ENCODE measurements at places on chromosomes 11 and 22.

- DNase-seq: no peak
These were observed 720 bp downstream of the UFD1 start for GRCh38 chr22:19478045-19478900.

DNA sequence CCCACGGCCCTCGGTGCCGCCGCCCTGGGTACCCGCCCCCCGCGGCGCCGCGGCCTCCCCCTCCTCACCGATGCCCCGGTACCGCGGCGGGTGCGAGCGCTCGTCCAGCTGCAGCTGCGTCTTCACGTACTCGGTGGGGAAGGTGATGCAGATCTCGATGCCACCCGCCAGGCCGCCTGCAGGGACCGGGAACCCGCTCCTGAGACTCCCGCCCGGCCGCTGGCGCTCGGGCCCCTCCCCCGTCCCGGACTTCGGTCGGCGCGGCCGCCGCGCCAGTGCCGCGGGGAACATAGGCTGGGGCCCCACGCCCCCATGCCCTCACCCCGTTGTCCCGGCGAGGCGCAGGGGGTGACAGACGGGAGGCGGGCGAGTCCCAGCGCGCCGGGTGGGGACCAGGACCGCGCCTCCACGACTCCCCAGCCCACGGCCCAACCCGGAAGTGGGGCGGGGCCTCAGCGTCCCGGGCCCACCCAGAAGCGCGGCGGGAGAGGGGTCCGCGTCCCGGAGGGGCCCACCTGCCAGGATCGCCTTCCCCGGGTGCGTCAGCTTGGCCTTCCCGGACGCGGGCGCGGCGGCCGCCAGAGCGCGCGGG is 375 bp downstream of the SLC25A1 start:
- DNase-seq: peak; percentile 20

GRCh38 chr11:117980720-117981119 is 5.5 kb upstream of the IL10RA start:
- peak; percentile 86 for DNase-seq

- no peak for DNase-seq
These were observed 90.4 kb upstream of the SLC25A18 start for GRCh38 chr22:17472932-17473331.

DNA sequence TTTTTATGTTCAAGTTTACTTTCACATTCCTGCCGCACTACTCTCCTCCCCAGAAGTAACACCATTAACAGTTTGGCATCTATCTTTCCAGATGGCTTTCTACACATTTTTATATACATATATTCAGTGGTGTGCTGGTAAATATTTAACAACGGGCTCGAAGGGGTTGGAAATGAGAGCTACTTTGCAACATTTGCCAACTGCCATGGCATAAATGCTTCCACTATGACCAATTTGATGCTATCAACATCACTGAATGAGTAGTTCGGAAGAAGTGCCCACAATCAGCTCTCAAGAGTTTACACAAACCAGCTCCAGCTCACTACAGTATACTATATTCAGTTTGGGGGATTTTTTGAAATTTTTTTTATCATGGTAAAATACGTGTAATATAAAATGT is 55.2 kb downstream of the RELT start:
- no peak for DNase-seq

DNA sequence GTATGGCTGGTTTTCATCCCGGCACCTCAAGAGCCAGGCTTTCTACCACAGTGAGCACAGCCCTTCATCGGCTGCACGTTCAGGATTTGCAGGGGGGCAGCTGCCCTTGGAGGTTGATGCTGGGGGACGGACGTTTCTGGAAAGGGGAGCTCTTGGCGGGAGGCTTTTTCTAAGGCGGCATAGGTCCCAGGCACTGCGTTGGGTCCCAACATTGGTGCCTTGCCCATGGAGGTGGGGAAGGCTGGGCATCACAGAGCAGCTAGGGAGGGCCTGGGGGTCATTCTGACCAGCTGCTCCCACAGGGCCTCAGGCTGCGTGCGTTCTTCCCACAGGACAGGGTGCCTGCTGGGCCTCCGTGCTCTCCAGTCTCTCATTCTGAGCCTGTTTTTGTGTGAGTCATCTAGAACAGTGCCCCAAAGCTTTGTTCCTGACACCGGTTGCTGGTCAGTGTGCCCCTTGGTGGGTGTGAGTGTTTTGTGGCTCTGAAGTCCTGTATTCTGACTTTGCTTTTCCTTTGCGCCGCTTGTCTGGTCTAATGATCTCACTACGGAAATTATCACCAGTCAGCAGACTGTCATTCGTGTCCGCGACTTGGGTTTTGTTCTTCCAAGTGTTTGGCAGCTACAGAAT is 275.9 kb downstream of the TBC1D22A start:
- DNase-seq: no peak

DNA sequence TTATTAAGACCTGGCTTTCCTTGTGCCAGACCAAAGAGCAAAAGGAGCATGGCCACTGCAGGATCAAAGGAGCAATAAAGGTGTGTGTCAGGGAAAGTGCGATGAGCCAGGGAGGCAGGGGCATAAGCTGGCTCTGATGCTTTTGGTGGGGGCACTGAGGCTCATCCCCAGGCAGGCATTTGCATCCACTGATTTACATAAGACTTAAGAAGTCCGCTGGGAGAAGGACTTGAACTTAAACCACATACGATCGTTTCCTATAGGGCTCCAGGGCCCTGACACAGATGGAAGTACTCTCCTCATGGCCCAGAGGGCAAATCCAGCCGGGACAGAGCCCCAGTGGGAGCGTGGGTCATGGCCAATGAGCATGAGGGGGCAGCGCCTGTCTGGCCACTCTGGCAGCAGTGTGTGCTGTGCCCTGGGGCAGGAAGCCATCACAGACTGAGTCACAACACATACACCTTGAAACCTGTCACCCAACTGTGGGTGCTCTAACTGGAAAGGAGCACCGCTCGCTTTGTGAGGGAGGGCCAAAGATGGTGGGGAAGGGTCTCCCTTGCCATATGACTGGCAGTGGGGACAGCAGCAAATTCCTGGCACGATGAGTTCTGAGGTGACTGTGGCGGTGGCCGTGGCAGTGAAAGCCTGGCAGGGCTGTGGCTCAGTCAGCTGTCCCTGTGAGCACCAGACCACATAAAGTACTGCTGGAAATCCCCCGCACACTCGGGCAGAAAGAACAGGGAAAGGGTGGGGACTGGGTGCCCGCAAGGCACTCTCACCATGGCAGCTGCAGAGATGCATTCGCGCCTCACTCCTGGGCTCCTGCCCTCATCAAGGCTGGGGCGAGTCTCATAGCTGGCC is 79.4 kb upstream of the LMO1 start:
- no peak for DNase-seq

DNA sequence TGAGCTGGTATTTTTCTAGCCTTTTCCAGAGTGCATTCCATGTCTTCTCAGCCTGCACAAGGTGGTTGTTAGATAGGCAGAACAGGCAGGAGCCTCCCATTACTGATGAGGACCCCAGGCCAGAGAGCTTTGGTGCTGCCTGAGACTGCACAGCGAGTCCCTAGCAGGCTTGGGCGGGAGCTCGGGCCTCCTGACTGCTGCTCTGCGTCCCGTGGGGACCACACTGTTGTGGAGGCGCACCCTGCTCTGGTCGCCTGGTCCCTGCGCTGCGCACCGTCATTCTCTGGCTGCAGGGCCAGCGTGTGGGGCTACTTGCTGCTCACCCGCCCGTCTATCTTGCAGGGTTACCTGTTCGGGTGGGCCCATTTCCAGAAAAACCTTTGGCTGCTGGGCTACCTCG is 8.5 kb downstream of the TPCN2 start:
- no peak for DNase-seq

DNA sequence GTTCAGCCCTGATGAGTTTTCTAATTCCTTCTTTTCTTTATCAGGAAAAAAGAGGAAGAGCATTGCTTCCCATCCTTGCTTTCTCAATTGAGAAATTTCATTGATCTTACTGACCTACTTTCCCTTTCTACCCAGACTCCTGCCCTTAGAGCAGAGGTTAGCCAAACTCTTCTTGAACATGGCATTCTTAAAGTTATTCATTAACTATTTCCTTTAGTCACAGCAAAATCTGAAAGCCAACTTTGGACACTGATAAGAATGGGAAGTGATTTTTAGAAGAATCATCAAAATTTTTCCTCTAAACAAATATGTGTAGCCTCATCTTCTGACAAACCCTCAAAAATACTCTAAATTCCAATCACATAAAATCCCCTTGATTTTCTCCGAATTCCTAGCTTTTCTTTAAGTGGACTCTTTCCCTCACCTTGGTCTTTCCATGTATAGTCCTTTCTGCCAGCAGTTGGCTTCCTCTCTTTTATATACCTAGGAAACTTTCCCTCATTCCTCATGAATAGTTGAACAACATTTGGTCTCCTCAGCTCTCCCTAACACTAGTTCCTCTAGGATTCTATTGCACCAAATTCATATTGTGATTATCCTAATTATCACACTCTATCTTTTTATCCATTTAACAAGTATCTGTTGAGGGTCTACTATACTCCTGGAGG is 566.7 kb upstream of the CCDC90B start:
- no peak for DNase-seq

DNA sequence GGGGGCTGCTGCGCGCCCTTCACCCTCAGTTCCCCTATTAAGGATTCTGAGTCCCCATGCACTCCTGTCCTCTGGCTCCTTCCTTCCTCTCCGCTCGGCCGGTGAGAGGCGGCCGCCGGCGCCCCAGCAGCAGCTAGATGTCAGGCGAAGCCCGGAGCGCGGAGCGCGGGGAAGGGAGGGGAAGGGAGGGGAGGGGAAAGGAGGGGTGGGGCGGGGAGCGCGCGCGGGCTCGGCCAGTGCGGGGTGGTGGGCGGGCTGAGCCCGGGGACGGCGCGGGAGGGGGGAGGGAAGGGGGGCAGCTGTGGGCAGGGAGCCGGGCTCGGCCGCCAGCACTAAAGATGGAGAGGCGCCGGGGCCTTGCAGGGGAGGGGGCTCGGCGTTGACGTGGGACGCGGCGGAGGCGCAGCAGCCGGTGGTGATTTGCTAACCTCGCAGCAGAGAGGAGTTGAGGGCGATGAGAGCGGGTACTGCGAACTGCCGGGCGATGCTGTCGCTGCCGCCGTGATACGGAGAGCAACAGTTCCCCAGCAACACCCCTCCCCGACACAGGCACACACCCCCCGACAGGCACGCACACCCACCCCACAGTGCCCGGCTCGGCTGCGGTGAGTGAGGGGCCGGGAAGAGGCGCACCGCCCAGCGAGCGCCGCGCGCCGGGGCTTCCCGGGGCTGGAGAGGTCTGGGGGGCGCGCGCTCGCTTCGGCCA is at the start of gene ZBTB16:
TSS of gene ZBTB16 (plus strand) at position 434 of the 706 bp plus-strand sequence. CDS start 3,590 bp downstream, outside the sequence.
- DNase-seq: no peak

GRCh38 chr11:130813638-130814037 is 102.6 kb downstream of the SNX19 start:
- DNase-seq: no peak

GRCh38 chr11:68038718-68039525 is at the start of gene TCIRG1:
Gene TCIRG1, plus strand, starts transcription at chr11:68039025. Its CDS starts 2,247 bp downstream, at chr11:68041272.
- DNase-seq: peak; percentile 89

- DNase-seq: peak; percentile 88
These were observed 16.9 kb downstream of the UPB1 start for GRCh38 chr22:24512043-24512442.

- no peak for DNase-seq
These were observed 1.1 kb downstream of the CABP7 start for GRCh38 chr22:29720811-29721323.

DNA sequence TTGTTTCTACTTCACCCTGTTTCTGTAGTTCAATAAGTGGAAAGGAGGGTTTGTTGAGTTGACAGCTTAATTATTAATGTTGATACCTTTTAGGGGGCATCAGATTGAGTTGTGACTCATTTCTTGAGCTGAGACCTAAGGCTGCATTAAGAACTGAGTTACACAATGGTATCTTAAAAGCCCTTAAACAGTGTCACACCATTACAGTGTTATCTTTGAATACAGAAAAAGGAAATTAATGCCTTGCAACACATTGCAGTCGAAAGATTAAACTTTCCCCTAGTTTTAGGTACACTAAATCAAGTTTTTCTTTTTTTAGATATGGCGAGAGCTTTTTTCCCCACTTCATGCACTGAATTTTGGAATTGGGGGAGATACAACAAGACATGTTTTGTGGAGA is 16.7 kb downstream of the PAFAH1B2 start:
- no peak for DNase-seq

DNA sequence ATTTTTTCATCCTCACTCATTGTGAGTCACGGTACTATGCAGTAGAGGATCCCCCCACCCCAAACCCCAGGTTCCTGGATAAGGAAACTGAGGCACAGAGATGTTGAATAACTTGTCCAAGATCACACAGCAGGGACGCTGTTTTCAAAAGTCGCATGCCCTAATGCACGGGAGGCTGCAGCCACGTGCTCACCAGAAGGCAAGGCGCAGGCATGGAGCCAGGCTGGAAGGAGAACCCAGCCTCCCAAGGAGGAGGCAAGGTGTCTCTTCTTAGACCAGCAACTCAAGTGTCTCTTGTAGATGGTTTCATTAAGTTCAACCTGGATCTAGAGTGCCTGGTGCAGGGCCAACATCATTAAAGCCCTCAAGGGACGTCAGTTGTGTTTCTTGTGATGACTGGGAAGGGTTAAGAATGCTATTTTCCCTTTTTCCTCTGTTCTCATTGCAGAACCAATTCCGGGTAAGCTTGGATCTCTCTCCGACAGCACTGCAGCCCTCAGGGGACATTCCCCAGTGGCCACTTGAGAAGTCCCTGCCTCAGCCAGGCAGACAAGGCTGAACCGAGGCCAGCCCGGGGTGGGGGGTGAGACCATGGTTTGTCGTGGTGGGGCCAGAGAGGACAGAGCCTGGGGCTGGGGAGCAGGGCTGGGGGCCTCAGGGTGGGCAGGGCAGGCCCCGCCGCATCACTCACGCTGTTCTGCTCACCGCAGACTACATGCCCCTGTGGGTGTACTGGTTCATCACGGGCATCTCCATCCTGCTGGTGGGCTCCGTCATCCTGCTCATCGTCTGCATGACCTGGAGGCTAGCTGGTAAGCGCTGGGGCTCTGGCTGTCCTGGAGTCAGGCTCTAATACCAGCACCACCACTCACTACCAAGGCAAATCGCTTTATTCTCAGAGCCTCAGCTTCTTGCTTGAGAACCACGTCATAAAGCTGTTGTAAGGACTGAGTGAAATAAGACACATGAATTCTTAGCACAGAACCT is 15.7 kb downstream of the TMEM121B start:
- DNase-seq: peak; percentile 50

- DNase-seq: no peak
These were observed 3.4 kb upstream of the NLRP10 start for GRCh38 chr11:7968686-7969085.

GRCh38 chr11:71324788-71325417 is 72.5 kb upstream of the SHANK2 start:
- no peak for DNase-seq

- DNase-seq: no peak
These were observed 32.4 kb upstream of the TSKU start for GRCh38 chr11:76750746-76751145.

- DNase-seq: no peak
These were observed 1378.0 kb downstream of the BRD1 start for GRCh38 chr22:48449466-48450187.

- DNase-seq: peak; percentile 20
These were observed 99.4 kb downstream of the MIAT start for GRCh38 chr22:26756675-26757293.
